Retina (tissue), 1 donor: ENCODE measurements at places on chromosomes 1 and 21.

DNA sequence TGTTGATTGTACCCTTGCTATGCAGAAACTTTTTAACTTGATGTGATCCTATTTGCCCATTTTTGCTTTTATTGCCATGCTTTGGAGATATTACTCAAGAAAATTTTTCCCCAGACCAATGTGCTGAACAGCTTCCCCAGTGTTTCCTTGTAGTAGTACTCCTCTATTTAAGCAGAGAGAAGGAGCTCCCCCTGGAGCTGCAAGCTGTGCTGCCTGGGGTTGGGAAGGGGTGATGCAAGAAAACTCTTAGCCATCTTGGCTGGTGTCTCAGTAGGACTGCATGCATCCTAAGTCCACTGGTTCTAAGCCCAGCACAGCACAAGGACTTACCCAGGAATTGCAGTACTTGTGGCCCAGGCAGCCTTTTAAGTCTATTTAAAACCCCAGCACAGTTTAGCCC is 121.6 kb downstream of the NTMT2 start:
- DNase-seq, result no peak

GRCh38 chr1:240468656-240469055 is 143.3 kb downstream of the GREM2 start:
- DNase-seq, result no peak

DNA sequence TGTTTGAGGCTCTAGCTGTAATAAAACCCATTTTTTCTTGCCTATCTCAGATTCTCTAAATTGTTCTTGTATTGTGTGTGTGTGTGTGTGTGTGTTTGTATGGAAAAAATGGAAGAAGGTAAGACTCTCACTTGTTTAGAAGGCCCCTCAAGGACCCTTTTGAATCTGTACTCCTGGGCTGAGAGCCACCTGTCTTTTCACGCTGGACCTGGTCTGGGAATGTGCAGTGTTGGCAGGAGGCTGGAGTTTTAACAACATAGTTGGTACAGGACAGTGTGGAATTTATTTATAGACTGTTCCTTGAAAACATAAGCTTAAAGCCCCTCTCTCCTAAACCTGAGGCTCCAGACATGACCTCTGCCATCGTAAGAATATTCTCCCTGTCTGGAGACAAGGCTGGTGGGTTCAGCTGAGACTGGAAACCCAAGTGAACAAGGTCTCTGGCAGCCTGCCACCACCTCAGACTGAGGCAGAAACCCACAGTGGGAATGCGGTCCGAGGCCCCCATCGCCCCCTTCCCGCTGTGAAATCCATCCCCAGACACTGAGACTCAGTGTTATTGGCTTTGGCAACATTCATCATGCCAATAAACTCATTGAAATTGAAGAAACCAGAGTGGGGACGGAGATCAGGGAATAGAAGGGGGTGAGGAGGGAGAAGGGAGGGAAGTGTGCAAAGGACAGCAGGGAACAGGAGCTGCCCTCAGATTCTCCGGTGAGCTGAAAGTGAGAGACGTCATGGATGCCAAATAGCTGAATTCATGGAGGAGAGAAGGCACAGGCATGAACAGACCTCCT is 24.6 kb upstream of the PLXNA2 start:
- no peak for DNase-seq

DNA sequence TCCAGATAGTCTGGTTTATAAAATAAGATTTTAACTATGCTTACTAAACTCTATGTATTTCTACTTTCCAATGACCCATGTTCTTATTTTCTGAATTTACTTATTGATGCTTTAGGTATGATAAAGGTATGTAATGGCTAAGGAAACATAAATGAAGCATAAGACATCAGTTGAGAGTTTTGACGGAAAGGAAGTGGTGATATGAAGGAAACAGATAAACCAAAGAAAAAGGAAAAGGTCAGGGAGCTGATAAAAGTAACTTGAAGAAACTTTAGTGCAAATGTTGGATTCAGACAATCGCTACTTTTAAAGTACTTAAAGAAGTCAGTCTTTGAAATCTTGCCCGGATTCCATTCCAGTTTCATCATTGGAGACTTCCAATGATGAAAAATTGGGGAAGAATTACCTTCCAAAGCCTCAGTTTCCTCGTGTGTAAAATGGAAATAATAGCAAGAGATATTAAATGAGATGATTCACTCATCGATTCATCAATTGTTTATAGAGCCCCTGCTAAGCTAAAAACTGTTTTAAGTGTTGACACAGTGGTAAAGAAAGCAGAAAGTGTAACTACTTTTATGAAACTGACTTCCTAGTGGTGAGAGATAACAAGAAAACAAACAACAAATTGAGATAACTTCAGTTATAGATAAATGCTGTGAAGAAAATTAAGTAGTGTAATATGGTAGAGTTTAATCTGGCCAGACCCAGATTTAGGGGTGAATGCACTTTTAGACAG is 10.6 kb downstream of the PTPRC start:
- no peak for DNase-seq
